Iris pigment epithelial cell (primary cell): ENCODE measurements at places on chromosomes 2 and 18.

DNA sequence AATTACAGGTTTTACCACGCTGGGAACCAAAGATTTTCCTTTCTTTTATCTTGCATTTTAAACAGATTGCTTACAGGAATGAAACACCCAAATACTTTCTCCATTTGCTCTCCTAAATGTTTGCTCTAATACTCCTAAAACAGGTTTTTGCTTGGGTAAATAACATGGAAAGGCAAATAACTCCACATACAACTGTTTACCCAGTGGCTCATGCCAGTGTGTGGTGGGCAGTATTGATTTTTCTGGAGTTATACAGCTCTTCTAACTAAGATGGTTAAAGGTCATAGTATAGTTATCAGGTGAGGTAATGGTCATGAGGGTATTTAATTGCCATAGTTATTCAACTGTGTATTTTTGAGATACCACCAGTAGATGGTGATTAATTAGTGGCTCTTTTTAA is 61.2 kb upstream of the RAB27B start:
- no peak for DNase-seq

DNA sequence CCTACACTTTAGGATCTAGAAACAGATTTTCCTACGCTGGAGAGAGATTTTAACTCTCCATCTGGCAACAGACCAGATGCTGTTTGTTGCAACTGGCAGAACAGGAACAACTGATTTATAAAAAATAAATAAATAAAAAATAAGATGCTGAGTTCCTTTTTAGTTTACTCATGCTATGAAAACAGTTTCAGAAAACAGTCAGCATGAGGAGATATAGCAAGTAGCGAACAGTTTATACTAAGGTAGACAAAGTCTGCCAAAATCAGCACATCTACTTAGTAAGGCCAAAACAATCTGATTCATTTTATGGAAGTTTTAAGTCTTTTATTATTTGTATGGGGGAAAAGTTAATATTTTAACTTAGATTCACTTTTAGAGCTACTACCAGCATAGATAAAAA is 974.0 kb upstream of the CNTNAP5 start:
- no peak for DNase-seq

DNA sequence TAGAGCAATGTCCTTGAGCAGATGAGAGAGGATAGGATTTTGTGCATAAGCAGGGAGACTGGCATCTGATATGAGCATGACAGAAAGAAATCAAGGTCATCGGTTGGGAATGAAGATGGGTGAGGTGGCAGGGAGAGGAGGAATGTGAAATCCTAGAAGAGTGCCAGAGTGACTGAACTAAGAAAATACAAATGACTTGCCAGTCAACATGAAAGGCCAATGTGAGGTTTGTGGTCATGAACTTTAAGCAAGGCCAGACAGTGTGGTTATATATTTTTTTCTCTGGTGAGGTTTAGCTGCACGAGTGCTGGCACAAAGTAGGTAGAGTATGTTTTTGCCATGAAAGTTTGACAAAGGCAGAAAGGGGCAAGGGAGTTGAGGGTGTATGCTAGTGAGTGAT is 21.2 kb downstream of the QPCT start:
- DNase-seq, result no peak

GRCh38 chr2:239381709-239382134 is 19.1 kb downstream of the HDAC4 start:
- DNase-seq, result no peak

DNA sequence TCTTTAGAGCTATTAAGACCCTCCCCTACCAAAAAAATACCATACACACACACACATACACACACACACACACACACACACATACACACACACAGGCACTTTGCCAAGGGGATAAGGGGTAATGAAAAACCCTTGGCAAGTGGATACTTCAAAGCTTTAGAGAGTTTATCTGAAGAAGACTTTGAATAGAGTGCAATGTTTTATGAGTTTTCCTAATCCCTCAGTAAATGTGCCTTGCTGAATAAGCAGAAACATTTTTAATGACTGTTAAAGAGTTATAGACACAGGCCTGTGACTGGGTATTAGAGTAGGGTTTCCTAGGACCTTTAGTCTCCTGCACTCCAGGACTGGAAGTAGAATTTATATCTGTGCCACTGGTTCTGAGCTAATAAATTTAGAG is 75.5 kb upstream of the CTAGE1 start:
- DNase-seq, result no peak

DNA sequence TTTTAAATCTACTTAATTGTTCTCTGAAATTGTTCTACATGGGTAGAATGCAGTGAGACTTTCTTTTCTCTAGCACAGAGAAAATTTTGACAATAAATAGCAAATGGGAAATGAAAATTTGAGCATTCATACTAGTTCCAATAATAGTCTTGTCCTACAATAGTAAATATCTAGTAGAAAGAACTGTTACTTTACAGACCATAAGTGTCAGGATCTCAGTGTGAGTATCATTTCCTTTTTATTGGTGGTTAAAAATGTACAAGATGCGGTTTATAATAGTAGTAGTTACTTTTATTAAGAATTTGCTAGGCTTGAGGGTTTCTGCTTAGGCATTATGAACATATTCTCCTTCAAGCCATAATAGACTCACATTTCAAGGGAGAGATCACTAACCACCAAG is 43.2 kb downstream of the KCNE4 start:
- no peak for DNase-seq

DNA sequence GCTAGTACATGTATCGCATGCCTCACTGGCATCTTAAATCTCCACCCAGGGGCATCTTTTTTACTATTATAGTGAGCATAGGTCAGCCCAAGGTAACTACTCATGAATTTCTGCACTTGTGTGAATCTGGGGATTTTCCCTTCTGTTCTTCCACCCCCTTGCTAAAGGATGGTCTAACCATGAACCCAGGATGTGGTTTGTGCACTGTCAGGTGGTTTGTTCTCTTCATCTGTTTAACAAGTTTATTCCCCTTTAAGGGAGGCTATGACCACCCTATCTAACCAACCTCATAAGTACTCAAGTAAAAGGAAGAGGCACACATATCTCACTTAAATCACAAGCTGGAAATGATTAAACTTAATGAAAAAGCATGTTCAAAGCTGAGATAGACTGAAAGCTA is 243.0 kb downstream of the RPRM start:
- no peak for DNase-seq

- DNase-seq, result peak; percentile 45
Measured at GRCh38 chr2:179340678-179341077, 76.0 kb upstream of the SESTD1 start.

GRCh38 chr2:40330096-40330495 is 121.8 kb downstream of the SLC8A1 start:
- no peak for DNase-seq

- no peak for DNase-seq
Measured at GRCh38 chr2:10406491-10407188, 41.5 kb downstream of the ODC1 start.

- no peak for DNase-seq
Measured at GRCh38 chr2:2681711-2682251, 350.7 kb upstream of the MYT1L start.

- DNase-seq, result no peak
Measured at GRCh38 chr18:2907550-2908135, 60.8 kb downstream of the EMILIN2 start.

- DNase-seq, result no peak
Measured at GRCh38 chr2:24360963-24361330, 611 bp upstream of the ITSN2 start.
